ENCODE measurements at places on chromosomes 13 and 19.

DNA sequence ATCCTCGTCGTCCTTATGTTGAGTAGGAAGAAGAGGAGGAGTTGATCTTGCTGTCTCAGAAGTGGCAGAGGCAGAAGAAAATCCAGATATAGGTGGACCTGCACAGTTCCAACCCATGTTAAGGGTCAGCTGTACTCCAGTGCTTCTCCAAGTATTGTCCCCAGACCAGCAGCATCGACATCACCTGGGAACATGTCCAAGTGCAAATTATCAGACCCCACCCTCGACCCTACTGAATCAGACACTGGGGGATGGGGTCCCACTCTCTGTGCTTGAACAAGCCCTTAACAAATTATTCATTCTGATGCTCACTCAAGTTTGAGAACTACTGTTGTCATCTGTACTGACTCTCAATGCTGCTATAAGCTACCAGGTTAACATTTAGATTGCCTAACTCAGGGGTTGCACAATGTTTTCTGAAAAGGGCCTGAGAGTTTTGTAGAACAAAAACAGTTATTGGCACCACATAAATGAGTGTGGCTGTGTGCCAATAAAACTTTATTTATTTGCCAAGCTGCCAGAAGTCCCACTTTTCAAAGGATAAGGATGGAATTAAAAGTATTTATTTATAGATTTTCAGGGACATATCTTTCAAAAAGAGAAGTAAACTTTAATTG is 226.7 kb upstream of the IPO5 start:
- no peaks in the 10 kb centered on the region for H3K4me1 ChIP-seq
- H3K27ac ChIP-seq: peak overlapping the region; percentile 41
- H3K4me3 ChIP-seq: no peak overlapping the region
- no peak for DNase-seq

DNA sequence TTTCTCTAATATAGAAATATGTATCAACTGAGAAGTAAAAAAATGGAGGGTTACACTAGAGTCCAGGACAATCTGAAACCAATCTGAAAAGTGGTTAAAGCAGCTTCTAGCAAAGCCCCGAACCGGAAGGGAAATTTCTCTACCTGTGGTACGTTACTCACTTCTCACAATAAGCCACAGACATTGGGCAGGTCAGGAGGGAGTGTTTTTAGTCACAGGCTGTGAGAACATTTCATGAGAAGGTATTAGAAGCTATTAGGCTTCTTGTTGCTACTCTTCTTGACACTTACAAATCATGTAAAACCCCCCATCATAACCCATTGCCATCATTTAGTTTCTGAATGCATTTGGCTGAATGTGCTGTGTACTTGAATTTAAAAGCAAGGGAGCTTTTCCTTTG is 120.9 kb downstream of the NUFIP1 start:
- no peak overlapping the region for H3K4me3 ChIP-seq
- DNase-seq: no peak
- no peak overlapping the region for H3K27ac ChIP-seq

DNA sequence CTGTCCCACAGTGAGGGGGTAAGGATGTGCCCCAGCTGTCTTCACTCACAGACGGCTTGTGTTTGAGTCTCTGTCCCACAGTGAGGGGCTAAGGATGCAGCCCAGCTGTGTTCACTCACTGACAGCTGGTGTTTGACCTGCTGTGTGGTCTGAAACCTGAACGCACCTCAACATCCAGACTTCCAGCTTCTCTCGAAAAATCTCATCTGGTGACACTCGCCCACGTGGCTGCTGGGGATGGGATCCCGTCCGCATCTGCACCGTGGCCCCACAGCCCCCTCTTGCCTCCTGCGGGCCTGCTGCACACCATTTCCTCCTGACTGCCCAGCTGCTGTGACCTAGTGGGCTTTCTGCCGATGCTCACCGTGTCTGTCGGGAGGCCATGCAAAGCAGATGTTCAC is 27.3 kb downstream of the CHAF1A start:
- H3K27ac ChIP-seq: no peak overlapping the region
- no peaks in the 10 kb centered on the region for H3K4me1 ChIP-seq
- no peak overlapping the region for H3K4me3 ChIP-seq
- H3K27me3 ChIP-seq: no peaks in the 10 kb centered on the region
- H3K36me3 ChIP-seq: no peaks in the 10 kb centered on the region

GRCh38 chr19:38003438-38004185 is 96.6 kb downstream of the SIPA1L3 start:
- no peaks in the 10 kb centered on the region for H3K4me1 ChIP-seq
- peak; percentile 82 for DNase-seq
- peak overlapping the region; percentile 59 for H3K4me3 ChIP-seq

GRCh38 chr19:18671303-18672043 is 12.0 kb upstream of the CRTC1 start:
- no peak overlapping the region for H3K4me3 ChIP-seq
- H3K4me1 ChIP-seq: no peaks in the 10 kb centered on the region
- no peak for DNase-seq

DNA sequence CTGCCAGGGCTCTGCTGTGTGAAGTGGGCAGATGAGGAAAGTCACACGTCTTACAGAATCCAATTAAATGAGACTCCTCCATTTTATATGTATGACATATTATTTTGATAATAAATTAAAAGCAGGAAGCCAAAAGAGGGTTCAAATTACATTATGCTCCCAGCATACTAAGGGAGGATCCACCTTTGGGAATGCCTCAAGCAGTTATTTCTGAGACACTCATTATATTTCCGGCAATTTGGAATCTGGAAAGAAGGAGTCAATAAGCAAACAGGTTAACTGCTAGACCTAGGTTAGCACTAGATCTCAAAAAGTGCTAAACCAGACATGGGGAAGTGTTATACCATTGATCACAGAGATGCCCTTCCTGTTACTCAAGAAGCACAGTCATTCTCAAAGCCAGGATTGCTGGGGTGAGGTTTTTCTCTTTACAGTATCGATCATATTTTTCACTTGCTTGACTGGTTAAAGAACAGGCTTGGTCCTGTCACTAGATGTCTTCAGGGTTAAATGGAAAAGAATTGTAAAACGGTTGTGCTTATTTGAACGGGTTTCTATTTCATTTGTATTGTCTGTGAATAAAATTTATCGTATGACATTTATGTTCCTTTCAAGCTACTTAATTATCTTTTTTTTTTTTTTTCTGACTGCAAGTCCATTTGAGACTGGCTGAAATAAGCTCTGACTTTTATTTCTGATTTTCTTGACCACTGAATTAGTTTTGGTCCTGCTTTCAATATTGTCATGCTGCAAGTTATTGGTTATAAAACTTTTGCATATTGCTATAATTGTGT is 523.2 kb downstream of the KLF12 start:
- no peaks in the 10 kb centered on the region for H3K36me3 ChIP-seq
- no peaks in the 10 kb centered on the region for H3K27me3 ChIP-seq
- H3K4me3 ChIP-seq: no peak overlapping the region
- DNase-seq: no peak
- H3K27ac ChIP-seq: peak overlapping the region; percentile 14

DNA sequence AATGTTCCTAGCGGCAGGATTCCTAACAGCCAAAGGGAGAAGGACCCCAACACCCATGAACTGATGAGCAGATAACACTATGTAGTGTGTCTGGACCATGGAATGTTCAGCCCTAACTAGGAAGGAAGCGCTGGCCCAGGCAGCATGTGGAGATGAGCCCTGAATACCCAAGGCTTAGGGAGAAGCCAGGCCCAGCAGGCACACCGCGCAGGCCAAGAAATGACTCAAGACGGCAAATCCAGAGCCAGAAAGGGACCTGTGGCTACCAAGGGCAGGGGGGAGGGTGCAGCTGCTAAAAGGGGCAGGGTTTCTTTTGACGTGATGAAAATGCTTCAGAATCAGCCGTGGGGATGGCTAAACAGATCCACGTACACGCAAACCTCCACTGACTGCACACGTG is 20.7 kb upstream of the TINCR start:
- peaks cover 20% of the 10 kb centered on the region for H3K36me3 ChIP-seq
- H3K27ac ChIP-seq: no peak overlapping the region
- DNase-seq: no peak
- no peaks in the 10 kb centered on the region for H3K27me3 ChIP-seq
- no peak overlapping the region for H3K4me3 ChIP-seq
- H3K4me1 ChIP-seq: peaks cover 6% of the 10 kb centered on the region

DNA sequence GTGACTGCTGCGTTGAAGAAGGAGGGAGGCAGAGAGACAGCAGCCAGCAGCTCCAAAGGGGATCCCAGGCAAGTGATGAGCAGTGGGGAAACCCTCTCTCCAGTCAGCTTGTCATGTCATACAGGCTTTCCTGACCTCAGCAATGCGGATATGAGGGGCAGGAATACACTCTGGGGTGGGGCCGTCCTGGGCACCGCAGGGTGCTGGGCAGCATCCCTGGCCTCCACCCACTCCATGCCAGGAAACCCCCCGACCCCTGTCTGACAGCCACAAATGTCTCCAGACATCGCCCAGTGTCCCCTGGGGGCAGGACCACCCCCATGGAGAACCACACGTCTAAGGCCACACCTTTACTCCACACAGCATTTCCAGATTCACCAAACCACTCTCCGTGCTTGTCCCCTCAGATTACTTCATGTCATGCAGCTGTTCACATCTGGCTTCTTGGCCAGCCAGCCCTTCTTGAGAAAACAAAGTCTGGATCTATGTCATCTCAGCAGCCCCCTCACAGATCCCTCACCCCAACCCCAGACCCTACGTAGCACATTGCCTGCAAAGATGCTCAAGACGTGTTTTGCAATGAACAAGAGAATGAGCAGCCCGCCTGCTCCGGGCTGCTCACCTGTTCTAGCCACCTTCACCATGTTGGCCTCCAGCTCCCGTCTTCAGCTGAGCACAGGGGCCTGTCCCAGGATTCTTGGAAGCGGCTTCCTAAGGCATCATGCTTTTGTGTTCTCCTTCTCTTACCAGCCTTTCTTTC is 46.5 kb downstream of the RFX2 start:
- no peaks in the 10 kb centered on the region for H3K27me3 ChIP-seq
- no peak overlapping the region for H3K27ac ChIP-seq
- no peak overlapping the region for H3K4me3 ChIP-seq
- peaks cover 3% of the 10 kb centered on the region for H3K4me1 ChIP-seq
- no peak for DNase-seq
- H3K36me3 ChIP-seq: no peaks in the 10 kb centered on the region

GRCh38 chr19:1291761-1292418 is 6.2 kb downstream of the EFNA2 start:
- H3K4me1 ChIP-seq: no peaks in the 10 kb centered on the region
- no peak overlapping the region for H3K4me3 ChIP-seq
- DNase-seq: no peak

GRCh38 chr19:43765109-43765876 is 10.5 kb upstream of the SMG9 start:
- no peaks in the 10 kb centered on the region for H3K27me3 ChIP-seq
- H3K36me3 ChIP-seq: no peaks in the 10 kb centered on the region
- DNase-seq: no peak
- no peak overlapping the region for H3K4me3 ChIP-seq
- H3K4me1 ChIP-seq: peaks cover 9% of the 10 kb centered on the region

DNA sequence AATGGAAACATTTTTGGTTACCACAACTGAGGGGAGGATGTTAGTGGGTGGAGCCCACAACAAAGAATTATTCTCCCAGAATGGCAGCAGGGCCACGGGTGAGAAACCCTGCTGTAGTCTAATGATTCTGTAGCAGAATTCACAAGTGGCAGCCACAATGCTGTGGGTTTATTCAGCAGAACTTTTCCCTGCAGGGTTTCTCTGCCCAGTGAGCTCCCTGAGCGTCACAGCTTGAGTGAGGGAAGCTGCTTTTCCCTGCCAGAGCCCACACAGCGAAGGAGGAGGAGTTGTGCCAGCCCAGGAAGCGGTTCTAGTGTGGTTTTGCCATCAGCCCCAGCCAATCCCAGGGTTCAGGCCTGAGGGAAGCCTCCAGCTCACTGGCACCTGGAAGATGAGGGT is 4.4 kb downstream of the ATP12A start:
- no peak overlapping the region for H3K27ac ChIP-seq
- peaks cover 3% of the 10 kb centered on the region for H3K4me1 ChIP-seq
- H3K36me3 ChIP-seq: no peaks in the 10 kb centered on the region
- no peaks in the 10 kb centered on the region for H3K27me3 ChIP-seq
- no peak for DNase-seq

DNA sequence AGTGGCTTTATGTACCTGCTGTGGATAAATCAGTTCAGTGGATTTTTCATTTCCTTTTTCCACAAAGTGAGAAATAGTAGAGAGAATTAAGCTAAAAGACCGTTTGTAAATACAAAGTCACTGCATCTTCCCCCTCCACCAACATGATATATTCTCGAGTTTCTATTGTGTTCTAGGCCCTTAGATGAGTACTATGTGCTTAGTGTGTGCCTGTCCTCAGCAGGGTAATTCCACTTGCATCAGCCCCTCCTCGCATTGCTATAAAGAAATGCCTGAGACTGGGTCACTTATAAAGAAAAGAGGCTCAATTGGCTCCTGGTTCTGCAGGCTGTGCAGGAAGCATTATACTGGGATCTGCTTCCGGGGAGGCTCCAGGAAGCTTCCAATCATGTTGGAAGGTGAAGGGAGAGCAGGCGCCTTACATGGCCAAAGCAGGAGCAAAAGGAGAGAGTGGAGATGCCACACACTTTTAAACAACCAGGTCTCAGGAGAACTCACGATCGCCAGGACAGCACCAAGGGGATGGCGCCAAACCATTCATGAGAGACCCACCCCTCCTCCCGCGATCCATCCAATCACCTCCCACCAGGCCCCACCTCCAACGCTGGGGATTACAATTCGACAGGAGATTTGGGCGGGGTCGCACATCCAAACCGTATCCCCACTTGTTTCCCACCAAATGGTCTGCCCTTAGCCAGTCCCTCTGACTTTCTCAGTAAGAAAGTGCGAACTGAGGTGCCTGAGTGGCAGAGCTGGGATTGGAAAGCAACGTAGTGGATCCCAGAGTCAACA is 102.3 kb upstream of the ABCC4 start:
- H3K4me3 ChIP-seq: peak overlapping the region; percentile 47
- no peak for DNase-seq
- H3K36me3 ChIP-seq: no peaks in the 10 kb centered on the region
- no peaks in the 10 kb centered on the region for H3K27me3 ChIP-seq
- H3K27ac ChIP-seq: no peak overlapping the region
- no peaks in the 10 kb centered on the region for H3K4me1 ChIP-seq

DNA sequence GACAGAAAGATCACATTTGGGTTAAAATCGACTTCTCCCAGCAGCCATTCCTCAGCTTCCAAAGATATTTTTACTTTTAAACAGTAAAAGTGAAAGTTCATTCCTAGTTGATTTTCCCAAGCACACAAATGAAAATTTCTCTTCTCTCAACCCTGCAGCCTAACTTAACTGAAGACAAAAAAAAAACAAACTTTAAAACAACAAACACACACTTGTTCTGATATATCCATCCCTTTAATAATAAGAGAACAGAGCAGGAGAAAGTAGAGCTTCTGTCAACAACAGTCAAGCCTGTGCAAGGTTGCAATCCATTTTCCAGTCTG is 72.9 kb downstream of the STK24 start:
- peak overlapping the region; percentile 13 for H3K27ac ChIP-seq
- no peaks in the 10 kb centered on the region for H3K36me3 ChIP-seq
- no peak for DNase-seq
- no peak overlapping the region for H3K4me3 ChIP-seq
- no peaks in the 10 kb centered on the region for H3K27me3 ChIP-seq

All from breast epithelium (tissue), 4 donors.